Eye (tissue), 1 donor: ENCODE measurements at places on chromosomes 3 and 15.

DNA sequence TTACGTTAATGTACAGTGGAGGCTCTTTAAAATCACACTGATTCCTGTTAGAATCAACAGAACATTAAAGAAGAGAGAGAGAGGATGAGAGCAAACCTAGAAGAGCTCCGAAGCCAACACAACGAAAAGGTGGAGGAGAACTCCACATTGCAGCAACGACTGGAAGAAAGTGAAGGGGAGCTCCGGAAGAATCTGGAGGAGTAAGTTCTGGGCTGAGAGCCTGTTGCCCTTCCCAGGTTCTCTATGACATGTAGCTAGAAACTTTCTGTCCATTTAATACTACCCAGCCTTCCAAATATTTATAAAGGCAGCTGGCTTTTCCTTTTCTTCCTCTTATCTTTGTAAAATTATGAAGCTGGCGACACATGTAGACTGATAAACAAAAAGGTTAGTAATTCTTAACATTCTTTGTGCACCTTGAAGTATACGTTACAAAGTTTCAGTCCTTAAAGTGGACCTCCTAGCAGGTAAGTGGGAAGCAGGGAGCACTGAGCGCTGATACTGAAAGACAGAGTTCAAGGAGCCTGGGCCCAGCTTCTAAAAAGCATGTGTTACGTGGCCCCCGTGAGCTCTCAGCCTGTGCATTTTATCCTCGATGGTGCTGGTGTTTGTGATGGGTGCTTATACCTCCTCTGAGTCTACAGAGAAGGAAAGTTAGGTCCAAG lies 75.9 kb downstream of the CGNL1 start:
- no peak for DNase-seq

- no peak for DNase-seq
These were observed 506.8 kb downstream of the EDEM1 start for GRCh38 chr3:5694266-5694665.

DNA sequence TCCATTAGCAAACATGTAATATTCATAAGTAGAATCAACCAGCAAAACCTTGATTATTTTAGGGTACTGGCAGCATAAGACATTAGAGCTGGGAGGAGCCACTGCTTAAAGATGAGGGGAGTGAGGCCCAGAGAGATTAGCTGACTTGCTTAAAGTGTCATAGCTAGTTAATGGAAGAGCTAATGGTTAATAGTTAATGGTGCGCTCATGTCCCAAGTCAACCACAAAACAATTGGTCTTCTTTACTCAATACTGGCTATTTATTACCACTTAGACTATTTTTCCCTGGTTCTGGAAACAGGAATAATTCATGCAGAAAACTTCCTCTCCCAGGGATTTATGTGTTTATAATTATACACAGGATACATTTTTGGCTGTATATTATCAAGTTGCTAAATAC lies 33.1 kb downstream of the EIF4E3 start:
- DNase-seq = no peak

- no peak for DNase-seq
These were observed 73.7 kb upstream of the ZPLD1 start for GRCh38 chr3:102361101-102361500.

DNA sequence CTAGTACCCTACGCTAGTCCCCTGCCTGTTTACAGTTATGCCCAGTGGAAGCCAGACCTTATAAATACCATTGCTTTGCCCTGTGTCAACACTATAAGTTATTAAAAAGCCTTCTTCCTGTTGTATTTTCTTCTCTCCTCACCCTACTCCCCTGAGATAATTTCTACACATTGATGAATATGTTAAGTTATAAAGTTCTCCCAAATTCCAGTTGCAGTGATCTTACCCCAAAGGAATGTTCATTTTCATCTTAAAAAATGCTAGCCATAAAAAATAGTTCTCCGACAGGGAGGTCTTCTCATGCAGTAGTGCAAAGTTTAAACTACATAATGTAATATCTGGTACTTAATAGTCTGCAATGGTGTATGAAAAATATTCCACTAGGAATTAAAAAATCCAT lies 58.6 kb downstream of the MAP2K5 start:
- no peak for DNase-seq

DNA sequence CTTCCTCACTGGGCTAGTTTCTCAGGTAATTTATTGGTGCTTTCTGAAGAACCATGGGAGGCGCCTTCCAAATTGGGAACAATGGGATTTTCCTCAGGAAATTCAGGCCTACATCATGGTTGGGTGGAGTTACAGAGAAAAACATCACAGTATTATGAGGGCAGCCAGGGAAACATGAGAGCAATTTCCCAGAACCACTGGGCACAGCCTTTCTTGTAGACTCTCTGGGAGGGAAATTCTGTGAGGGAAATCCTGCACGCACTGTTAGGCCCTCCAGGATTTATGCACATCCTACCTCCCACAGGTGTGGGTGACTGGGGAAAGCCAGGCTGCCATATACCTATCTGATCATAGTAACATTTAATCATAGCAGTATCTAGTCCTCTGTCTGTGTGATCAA lies 13.2 kb downstream of the POPDC2 start:
- no peak for DNase-seq

GRCh38 chr3:14278799-14279625 lies 100.4 kb downstream of the LSM3 start:
- no peak for DNase-seq

DNA sequence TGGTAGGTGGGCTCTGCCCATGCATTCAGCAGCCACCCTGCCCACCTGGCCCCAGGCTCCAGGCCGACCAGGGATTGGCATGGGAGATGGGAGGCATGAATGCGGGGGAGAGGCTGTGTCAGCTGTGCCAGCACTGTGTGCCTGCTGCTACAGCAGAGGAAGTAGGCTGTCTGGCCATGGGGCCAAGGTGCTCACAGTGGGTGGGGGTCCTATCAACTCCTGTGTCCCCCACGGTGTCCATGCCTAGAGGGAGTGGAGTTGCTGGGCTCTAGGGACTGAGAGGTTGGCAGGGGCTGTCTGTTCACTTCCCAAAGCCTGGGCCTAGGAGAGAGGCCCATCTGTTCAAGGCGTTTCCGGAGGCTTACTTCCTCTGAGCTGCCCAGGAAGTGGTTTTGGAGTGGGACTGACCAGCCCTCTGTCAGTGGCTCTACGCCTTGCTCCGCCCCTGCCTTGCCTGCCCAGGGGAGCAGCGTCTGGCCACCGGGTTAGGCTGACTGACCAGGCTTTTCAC lies 5.8 kb downstream of the PRKCD start:
- DNase-seq = peak; percentile 5

DNA sequence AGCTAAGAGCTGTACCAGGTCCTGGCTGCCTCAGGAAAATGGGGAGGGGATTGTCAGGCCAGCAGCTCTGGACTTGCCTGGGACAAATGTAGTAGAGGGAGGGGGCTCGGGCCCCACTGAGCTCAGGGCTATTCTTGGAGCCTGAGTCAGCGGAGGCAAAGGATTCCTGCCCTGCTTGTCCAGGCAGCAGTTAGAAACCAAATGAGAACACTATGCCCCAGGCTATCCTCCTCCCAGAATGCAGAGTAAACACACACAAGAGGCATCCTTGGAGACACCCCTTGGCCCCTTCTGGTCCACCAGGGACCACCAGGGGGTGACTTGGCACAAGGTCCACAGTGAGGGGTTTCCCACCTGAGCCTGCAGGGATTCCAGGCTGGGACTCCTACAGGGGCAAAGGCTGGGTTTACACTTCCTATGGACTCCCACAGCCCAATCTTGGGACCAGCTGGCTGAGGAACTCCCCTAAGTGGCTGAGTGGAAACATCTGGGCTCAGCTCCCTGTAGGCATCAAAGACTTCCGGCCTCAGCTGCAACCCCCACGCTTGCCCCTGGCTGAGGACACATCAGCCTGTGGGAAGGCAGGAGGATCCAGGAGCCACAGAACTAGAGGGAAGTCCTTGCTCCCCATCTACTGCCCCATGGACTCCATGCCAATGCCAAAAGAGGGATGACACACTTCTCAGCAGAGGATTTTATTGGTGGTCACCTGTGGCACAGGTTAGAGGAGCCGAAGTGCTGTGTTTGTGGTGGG lies 3.4 kb upstream of the COL7A1 start:
- peak; percentile 67 for DNase-seq

DNA sequence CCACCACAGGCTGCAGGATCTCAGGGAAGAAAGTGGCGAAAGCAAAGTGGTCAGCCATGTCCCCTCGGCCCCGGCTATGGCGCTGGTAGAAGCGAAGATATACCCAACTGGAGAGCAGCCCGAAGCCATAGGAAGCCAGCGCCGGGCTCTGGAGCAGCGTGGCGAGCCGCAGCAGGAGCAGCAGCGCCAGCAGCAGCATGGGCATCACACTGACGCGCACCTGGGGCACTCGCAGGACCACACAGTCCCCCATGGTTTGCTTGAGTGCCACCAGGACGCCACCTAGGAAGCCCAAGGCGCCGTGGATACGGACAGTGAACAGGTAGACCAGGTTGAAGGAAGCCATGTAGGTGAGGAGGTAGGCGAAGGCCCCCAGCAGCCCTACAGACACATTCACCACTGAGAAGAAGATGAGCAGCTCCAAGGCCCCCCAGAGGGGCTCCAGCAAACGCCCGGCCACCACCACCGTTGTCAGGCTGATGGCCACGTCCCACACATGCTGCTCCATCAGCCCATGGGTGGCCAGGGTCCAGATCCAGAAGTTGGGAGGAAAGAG lies 888 bp downstream of the TMEM115 start:
- peak; percentile 0 for DNase-seq

DNA sequence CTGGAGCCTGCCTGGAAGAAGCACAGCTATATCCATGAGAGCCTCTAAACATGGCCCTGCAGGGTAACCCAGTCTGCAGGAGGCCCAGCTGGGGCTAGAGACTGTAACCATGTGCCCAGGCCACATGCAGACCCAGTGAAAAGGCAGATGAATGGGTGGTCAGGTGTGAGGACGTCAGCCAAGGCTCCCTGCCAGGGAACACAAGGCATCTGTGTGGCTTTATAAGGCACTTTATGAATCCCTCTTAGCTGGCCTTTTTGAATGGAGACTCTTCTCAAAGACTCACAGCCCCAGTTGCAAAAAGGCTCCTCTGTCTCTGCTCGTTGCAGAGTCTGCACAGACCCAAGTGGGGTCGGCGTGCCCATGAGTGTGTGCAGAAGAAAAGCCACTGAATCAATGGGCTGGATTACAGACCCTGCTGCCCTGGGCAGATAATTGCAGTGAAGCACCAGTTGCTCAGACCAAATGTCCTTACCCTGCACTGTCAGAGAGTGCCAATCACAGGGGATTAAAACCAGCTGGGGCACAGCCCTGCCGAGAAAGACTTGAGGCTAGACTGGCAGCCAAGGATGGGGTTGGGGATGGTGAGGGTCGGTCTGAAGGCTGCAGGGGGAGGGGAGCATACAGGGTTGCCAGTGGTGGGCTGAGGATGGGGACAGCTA lies 154.2 kb downstream of the RAB11A start:
- peak; percentile 45 for DNase-seq

DNA sequence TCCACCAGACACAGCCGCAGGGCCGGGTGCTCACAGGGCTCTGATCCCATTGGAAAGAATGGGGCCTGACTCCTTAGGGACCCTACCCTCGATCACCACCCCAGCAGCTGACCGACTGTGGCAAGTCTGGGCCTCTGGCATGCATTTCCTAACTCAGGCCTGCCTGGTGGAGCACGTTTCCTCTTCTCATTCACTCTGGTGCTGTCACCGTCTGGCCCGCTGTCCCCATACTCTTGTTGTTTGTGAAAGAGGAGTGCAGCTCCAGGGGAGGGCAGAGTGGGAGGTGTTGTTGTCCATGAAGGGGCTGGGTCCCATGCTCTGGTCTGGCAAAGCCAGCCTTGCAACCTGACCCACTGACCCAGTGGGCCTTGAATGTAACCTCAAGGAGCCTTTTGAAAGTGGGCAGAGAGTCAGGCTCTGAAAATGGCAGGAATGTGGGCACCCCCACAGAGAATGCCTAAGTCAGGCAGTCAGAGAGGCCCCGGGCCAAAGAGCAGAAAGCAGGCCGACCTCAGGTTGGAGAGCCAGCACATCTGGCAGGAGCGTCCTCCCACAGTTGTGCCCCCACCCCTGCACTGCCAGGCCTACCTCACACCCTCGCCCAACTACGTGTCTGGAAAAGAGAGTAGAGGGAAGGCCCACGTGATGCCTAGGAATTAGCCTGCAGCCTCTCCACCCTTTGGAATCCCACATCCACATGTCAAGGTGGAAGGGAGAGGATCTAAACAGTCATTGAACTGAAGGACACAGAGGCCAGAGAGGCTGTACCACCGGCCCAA lies 10.9 kb downstream of the SEMA7A start:
- DNase-seq = peak; percentile 45

- no peak for DNase-seq
These were observed 11.4 kb downstream of the TM4SF1 start for GRCh38 chr3:149366031-149366430.

- peak; percentile 54 for DNase-seq
These were observed 248.1 kb upstream of the C2CD4B start for GRCh38 chr15:62413153-62413552.

GRCh38 chr3:160618363-160618762 lies 53.0 kb upstream of the KPNA4 start:
- no peak for DNase-seq

- DNase-seq = no peak
These were observed 54.2 kb downstream of the IL1RAP start for GRCh38 chr3:190568036-190568435.

- DNase-seq = peak; percentile 77
These were observed 4.6 kb upstream of the EPB42 start for GRCh38 chr15:43225201-43225949.

- DNase-seq = no peak
These were observed 483.8 kb downstream of the MECOM start for GRCh38 chr3:169179722-169180121.

DNA sequence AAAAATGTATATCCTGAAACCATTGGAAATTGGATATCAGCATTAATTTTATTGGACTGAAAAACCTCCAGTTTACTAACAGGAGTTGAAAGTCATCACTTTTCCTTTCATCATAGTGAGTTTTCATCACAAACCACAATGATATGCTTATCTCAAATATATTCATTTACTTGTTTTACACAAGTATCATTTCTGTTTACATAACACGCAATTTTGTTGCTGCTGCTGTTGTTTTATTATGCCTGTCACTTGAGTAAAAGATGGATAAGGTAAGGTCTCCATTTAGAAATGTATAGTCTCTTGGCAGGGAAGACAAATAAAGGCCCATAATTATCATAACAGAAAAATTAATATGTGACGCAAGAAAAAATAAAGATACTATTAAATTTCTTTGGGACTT lies 199.2 kb downstream of the TP63 start:
- DNase-seq = no peak

- no peak for DNase-seq
These were observed 45.4 kb downstream of the LIPC start for GRCh38 chr15:58477170-58477569.

DNA sequence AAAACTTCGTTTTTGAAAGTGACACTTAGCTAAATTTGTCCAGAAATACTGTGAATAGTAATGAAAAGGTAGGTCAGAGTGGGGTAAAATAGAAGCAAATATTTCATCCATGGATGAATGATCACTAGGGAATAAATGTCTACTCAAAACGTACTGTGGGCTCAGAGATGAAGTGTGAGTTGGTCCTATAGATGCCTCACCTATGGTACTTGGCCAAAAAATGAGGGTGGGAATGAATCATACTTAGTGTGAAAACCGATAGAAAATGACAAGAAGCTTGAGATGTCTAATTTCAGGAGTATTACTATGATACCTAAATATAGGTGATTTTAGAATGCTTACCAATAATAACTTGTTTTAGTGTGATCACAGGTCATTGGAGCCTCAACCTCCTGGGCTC lies 155.9 kb downstream of the GMNC start:
- DNase-seq = no peak
